ENCODE measurements at places on chromosomes 4 and X.

GRCh38 chr4:182536221-182536811 is 293.1 kb downstream of the TENM3 start:
- DNase-seq = no peak

- DNase-seq = no peak
These were observed 8.3 kb downstream of the ZIC3 start for GRCh38 chrX:137574102-137574783.

- DNase-seq = peak; percentile 23
These were observed 73.9 kb downstream of the SERTM2 start for GRCh38 chrX:111585337-111585736.

DNA sequence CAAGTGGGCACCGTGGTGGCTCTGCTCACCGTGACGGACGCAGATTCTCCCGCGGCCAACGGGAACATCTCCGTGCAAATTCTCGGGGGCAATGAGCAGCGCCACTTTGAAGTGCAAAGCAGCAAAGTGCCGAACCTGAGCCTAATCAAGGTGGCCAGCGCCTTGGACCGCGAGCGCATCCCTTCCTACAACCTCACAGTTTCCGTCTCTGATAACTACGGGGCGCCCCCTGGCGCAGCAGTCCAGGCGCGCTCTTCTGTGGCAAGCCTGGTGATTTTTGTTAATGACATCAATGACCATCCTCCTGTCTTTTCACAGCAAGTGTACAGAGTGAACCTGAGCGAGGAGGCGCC is 2.7 kb downstream of the FAT4 start:
- DNase-seq = no peak

DNA sequence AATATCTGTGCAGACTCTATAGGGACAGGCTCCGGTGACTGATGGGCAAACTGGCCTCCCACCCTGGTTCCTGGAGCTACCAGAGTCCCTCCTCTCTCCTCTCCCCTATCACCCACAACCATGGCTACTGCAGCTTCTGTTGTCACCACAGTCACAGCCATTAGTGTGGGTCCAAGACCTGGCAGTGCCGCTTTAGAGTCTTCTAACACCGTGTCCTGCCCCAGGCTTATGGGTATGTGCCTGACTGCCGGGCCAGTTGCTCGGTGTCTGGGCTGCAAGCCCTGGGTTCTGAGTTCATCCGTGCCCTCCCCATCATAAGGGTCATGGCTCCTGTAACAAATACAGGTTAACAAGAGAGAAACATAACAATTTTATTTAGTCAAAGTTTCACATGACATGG is 85.4 kb downstream of the FNIP2 start:
- no peak for DNase-seq

DNA sequence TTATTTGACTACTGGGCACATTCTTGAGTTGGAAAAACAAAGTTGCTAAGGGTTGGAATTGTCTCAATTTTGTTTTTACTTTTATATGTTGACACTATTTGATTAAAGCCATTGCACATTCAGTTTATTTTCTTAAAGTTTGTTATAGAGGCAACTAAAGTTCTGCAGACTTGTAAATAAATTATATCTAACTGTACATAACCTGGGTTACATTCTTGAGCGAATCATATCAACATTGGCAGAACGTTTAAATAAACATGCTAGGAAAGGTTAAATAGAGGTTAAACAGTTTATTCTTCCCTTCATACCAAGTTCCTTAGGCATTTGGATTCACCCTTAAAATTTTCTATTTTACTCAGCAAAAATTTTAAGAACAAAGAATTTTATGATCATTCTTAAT is 74.5 kb downstream of the UCHL1 start:
- no peak for DNase-seq

DNA sequence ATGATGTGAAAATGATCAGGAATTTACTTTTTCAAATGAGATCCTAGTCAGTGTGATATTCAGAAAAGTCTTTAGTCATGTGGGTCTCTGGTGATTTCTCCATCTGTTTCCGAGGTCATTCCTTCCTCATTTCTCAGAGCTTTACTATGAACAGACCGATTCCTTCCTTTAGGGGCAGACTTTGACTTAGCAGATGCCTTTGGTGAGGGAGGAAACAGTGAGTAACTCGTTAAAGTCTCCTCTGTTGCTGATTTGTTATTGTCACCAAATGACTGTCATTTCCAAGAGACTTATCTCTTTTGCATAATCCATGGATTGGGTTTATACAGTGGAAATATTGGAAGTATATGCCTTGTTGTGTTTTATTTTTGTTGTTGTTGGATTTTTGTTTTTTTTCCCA is 76.2 kb upstream of the CD99 start:
- no peak for DNase-seq

DNA sequence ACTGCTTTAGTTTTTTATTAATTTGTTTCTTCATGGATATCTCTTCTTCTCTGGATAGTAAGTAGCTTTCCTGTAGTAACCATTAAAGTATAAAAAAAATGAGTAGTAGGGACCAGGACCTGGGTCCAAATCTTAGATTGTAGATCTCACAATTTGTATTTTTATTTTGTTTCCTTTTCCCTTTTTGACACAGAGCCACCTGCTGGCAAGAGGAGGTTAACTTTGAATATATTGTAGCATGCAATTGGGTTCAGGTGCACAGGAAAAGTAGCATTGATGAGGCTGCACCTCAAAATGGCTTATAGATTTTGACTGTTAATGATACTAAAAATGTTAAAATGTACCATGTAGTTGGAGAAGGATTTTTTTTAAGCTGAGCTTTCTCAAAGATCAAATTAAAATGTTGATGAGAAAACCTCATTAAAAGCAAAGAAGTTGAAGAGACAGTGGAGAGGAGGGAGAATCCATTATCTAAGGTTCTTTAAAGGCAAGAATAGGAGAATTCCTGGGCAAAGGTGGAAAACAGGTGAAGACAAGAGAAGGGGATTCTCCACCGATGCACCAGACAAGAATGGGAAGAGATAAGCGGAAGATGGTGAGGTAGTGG is 48.3 kb upstream of the HPGDS start:
- DNase-seq = no peak

- DNase-seq = no peak
These were observed 324.1 kb upstream of the DIPK2B start for GRCh38 chrX:45524805-45525204.

- no peak for DNase-seq
These were observed 852.7 kb upstream of the SLIT2 start for GRCh38 chr4:19399001-19399400.

DNA sequence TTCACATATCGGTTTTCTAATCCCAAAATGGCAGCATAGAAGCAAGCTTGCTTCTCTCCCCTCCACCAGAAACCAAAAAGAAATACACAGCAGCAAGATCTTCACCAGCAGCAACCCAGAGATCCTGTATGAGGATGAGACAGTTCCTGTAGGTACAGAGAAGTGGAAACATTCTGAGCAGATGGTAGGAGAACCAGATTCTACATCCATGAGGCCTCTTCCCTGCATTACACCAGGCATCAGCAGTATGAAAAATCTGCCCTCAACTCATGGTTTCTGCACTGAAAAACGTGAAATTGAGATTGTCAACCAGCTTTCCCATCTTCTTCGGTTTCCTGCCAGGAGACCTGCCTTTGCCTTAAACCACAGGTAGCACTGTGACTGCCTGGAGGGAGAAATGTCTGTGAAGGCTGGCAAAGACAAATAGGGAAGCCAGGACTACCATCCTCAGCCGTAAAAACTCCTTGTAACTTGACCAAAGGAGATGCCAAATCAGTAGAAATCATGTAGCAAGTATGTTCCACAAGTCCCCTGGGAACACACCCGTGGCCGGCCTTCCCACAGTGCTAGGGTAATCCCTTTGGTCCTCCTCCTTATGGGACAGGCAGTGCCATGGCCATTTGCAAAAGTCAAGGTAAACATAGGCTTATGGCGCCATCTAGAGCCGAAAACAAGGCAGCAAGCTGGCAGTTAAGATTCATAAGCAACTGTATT is 24.0 kb upstream of the MTHFD2L start:
- DNase-seq = peak; percentile 58

- no peak for DNase-seq
These were observed 8.7 kb upstream of the TEX13A start for GRCh38 chrX:105229146-105229545.

DNA sequence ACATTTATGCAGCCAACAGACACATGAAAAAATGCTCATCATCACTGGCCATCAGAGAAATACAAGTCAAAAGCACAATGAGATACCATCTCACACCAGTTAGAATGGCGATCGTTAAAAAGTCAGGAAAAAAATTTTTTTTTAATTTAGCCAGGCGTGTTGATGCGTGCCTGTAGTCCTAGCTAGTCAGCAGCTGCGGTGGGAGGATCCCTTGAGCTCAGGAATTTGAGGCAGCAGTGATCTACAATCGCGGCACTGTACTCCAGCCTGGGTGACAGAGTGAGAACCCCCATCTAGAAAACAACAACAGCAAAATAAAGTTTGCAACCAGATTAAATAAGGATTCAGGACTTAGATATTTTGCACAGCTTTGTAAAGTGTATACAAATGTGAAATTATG is 65.7 kb upstream of the ALG13 start:
- DNase-seq = no peak

DNA sequence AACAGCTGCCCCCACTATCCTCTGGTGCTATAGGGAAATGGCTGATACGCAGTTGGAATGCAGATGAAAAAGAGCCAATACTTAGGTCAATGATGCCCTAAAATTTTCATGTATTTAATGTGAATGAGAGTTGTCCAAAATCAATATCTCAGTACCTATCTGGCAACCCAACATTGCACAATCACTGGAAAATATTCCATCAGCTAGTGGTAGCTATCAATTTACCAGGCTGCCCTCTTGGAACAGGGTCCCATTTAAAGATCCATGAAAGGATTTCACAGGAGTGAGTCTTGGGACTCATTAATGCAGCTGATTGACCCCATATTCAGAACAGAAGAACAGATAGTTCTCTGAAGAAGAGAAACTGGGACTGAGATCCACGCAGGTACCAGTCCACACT is 638.9 kb downstream of the SMARCA1 start:
- DNase-seq = no peak

GRCh38 chr4:115629270-115629669 is 515.9 kb upstream of the NDST4 start:
- DNase-seq = no peak

- DNase-seq = no peak
These were observed 1203.5 kb downstream of the PCDH7 start for GRCh38 chr4:31923634-31924033.

DNA sequence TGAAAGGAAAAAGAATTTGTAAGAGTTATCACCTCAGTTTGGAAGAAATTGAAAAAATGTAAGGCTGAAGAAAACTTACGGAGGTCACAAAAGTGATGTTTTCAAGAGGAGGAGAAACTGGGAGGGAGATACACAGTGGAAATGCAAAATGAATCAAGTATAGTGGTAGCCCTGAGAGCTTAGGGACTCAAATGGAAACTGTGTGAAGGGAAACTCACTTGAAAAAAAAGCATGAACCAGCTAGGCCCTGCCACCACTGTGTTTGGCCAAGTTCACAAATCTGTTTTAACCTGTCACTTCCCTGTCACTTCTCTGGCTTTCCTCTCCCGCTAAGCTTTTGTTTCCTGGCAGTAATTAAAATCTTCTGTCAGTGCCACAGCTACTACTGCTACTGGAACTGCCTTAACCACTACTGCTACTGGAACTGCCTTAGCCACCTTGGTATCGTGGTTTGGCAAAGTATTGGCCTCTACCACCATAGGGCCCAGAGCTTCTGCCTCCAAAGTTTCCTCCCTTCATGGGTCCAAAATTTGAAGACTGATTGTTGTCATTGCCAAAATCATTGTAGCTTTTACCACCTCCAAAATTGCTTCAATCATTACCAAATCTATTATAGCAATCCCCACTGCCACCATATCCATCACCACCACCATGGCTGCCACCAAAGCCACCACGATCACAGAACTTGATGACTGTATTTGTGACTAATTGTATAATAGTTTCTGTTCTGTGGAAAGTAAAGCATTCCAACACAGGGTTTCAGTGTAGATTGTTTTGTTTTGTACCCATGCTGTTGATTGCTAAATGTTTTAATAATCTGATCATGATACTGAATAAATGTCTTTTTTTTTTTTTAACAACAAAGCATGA is 41.5 kb downstream of the SMARCA5 start:
- DNase-seq = peak; percentile 2

- DNase-seq = no peak
These were observed 1.1 kb downstream of the FSTL5 start for GRCh38 chr4:162162672-162163071.

DNA sequence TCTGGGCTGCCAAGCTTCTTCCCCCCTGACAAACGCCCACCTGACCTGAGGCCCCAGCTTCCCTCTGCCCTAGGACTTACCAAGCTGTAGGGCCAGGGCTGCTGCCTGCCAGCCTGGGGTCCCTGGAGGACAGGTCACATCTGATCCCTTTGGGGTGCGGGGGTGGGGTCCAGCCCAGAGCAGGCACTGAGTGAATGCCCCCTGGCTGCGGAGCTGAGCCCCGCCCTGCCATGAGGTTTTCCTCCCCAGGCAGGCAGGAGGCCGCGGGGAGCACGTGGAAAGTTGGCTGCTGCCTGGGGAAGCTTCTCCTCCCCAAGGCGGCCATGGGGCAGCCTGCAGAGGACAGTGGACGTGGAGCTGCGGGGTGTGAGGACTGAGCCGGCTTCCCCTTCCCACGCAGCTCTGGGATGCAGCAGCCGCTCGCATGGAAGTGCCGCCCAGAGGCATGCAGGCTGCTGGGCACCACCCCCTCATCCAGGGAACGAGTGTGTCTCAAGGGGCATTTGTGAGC is 37.0 kb downstream of the HTRA3 start:
- no peak for DNase-seq

- DNase-seq = no peak
These were observed 127.0 kb downstream of the IL15 start for GRCh38 chr4:141763374-141763773.
